Stimulated activated CD8-positive, alpha-beta memory T cell treated with anti-CD3 and anti-CD28 coated beads, Interleukin-4, amount 100 ng/mL, for 1 hour (primary cell): ENCODE measurements at places on chromosomes 6 and 20.
A peak's percentile ranks its signal among the peaks of the same experiment; 100 is the strongest.

DNA sequence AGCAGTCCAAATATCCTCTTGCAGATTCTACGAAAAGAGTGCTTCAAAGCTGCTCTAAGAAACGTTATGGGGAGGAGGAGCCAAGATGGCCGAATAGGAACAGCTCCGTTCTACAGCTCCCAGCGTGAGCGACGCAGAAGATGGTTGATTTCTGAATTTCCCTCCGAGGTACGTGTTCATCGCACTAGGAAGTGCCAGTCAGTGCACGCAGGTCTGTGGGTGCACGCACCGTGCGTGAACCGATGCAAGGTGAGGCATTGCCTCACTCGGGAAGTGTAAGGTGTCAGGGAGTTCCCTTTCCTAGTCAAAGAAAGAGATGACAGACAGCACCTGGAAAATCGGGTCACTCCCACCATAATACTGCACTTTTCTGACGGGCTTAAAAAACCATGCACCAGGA, 272.1 kb upstream of the DEFB115 start:
- no peak for DNase-seq

GRCh38 chr20:8208226-8208625, 76.2 kb downstream of the PLCB1 start:
- no peak for DNase-seq

DNA sequence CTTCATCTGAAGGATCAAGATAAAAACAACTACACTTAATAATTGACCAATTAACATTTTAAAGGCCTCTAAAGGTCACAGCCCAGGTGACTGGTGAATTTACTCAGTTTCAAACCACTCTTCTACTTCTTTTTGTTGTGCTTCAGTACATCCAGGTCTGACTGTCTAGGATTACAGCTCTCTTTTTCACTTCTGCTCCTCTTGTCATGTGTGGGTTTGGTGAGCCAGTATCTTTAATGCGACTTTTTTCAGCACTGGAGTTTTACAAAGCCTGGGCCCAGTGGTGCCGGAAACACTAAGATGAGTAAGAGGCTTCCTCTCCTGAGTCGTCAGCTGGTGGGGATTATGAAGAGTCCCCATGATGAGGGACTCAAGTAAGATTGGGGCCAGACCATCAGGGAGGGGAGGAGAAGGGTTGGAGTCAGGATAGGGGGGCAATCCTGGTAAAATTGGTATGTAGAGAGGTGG, 27.0 kb downstream of the HECA start:
- DNase-seq, result no peak

- no peak for DNase-seq
Observed at GRCh38 chr20:36490191-36490590, 51.1 kb upstream of the MYL9 start.

DNA sequence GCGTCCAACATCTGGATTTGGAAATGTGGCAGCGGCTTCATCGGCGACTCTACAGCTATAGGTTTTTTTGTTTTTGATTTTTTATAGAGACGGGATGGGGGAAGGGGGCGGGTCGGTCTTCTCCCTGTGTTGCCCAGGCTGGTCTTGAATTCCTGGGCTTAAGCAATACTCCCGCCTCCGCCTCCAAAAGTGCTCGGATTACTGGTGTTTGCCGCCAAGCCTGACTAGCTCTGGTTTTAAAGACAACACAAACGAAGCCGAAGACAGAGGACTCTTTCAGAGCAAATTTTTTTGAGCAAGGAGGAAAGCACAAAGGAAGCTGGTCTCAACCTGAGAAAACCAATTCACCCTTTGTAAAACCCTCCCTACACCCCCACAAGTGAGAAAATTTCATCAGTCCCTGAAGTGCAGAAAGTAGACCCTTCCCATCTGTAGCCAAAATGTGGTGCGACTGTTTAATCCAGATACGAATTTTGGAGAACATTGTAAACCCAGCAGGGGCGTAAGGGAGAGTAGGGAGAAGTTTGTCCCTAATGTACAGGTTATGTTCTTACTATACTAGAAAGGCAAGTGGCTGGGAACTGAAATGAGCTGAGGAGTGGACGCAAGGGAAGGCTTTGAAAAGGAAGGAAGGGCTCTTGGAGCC, 185.9 kb downstream of the TRIM27 start:
- no peak for DNase-seq

GRCh38 chr6:11209369-11209768, 23.1 kb downstream of the NEDD9 start:
- no peak for DNase-seq

DNA sequence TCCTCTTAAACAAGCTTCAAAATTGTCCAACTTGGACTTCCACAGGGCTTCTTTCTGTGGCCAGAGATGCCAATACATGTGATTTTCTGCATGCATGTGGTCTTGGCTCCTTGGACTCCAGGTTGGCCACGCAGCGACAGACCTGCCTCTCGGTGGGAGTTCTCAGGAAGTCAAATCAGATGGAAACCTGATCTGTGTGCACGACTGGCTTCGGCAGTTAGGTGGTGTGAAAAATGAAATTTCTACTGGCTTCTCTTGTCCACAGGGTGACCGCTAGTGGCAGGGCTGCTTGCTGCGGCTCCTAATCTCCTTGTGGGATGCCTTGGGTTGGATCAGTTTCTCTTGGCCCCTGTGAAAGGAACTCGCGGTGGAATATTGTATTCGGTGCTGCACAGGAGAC, 57.3 kb downstream of the PHACTR3 start:
- DNase-seq, result no peak

DNA sequence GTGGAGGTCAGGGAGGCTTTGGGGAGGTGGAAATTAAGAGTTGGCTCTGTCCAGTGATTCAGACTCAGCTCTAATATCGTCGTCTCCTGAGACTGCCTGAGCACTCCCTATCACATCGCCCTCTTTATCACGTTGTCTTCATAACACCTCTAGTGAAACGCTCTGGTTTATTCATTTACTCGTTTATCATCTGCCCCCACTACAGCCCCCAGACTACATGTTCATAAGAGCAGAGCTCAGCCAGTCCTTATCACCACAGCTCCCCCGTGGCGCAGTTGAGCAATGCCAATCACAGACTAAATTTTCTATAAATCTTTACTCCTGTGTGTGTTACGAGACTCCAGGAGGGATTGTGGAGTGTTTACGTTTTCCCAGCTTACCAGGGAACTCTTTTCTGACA, 316.2 kb downstream of the ADGRB3 start:
- no peak for DNase-seq

DNA sequence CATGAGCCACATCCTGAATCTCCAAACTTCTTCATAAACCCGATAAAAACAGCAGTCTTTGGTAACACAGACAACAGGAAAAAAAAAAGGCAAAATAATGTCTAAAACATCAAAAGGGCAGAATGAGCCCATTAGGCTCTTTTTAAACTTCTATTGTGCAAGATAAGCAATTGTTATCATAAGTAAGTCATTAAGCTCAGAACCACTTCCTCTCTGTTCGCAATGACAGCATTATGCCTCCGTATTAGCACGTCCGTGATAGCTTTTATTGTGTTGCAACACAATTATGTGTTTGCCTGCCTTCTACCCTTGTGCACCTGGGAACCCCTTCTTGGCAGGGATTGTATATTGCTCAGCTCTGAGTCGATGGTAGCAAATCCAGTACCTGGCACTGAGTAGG, 147.1 kb downstream of the LRFN2 start:
- DNase-seq, result no peak

DNA sequence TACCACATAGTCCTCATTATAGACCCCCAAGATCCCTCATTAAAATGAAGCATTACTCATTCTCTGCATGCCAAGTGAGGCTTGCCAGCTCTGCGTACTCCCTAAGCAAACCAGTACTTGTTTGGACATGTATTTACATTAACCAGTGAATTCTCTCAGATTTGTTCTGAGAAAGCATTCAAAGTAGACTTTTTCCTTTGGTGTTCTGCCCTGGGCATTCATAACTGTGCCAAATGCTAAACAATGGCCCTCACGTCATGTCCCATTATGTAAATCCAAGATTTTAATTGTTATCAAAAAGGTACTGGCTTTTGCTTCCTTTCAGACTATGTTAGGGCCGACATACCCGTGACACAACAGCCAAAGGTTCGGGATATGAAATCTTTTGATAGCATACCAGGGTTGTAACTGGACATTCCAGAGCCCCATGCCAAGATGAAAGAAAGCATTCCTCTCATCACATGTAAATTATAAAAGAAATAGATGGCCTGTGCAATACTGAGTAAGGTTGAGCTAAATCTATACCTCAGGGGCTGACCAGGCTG, 164.2 kb downstream of the ADAT2 start:
- no peak for DNase-seq

DNA sequence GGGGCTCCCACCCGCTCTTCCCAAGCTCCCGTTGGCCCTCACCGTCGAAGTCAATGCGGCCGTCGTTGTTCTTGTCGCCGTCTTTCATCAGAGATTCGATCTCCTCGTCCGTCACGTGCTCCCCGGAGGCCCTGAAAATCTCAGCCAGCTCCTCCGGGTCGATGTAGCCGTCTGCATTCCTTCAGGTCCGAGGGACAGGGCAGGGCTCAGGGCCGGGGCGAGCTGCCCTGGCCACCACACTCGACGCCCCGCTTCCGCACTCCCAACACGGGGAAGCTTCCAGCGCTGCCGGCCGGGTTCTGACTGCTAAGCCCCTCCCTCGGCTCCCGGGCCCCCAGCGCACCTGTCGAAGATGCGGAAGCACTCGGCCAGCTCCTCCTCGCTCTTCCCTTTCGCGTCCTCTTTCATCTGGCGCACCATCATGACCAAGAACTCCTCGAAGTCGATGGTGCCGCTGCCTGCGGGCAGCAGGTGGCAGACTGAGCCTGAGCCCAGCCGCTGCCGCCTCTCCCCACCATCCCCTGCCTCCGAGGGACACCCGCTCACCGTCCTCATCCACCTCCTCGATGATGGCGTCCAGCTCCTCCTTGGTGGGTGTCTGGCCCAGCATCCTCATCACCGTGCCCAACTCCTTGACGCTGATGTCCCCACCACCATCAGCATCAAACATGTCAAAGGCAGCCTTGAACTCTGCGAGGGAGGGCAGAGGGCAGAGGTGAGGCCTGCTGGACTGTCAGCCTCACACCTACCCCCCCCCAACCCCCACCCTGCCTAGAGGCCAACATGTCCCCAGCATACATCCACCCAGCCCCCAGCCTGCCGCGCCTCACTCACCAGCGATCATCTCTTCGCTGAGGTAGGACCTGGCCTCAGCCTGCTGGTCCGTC, 2.9 kb downstream of the TNNC2 start:
- peak; percentile 21 for DNase-seq

- no peak for DNase-seq
Observed at GRCh38 chr6:31805939-31806469, 762 bp downstream of the LSM2 start.

- no peak for DNase-seq
Observed at GRCh38 chr6:41519745-41520699, 26.2 kb upstream of the FOXP4 start.

GRCh38 chr20:63740627-63741353, 1.2 kb downstream of the SLC2A4RG start:
- no peak for DNase-seq

GRCh38 chr6:104239971-104240370, 619.7 kb downstream of the HACE1 start:
- DNase-seq, result no peak

DNA sequence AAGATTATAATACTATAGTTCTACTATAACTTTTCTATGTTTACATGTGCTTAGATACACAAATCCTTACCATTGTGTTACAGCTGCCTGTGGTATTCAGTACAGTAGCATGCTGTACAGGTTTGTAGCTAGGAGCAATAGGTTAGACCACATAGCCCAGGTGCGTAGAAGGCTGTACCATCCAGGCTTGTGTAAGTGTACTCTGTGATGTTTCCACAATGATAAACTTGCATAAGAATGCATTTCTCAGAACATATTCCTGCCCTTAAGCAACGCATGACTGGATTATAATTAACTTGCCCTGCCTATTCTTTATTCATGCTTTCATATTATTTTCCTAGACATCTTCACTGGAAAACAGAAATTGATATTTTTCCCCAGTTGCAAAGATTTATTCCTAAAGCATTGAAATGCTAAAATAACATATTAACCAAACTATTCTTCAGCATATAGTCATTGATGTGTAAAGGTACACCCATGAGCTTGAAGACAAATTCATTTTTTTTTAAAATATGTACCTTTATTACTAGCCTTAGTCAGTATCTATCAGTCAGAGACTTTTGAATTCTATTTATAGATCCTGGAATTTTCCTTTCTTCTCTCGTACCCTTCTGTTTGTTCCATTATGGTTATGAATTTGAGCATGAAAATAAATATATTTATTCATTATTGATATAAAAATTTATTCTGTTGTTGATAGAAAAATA, 7.2 kb upstream of the CTAGE9 start:
- no peak for DNase-seq

- no peak for DNase-seq
Observed at GRCh38 chr6:49205526-49205925, 257.5 kb downstream of the MMUT start.

DNA sequence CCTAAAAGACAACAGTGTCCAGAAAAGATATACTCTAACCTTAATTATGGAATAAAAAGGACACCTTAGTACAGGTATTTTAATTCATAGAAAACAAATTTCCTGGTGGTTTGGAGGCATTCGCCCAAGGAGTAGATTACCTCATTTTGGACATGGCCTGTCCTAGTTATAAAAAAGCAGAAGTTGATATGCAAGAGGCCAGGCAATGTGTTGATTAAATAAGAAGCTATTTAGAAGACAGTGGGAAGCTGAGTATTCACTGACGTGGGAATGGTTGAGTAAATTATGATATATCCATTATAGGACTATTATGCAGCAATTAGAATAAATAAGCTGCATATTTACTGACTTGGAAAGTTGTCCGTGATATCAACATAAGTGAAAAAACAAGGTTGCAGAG, 314.9 kb downstream of the ALDH8A1 start:
- no peak for DNase-seq

DNA sequence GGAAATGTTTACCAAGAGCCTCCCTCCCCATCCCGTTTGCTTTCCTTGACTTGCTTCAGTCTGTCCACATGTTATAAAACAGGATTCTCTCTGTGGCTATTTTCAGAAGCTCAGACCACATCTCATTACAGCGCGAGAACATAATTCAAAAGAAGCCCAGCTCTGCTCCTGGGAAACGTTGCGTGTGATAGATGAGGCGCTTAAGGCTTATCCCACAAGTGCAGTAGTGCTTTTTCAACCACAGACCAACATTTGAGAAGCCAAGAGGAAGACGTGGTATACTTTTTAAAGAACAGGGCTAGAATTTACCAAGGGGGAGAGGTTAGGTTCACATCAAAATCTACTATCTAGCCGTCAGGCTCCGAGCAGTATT, 239.5 kb downstream of the SLC24A3 start:
- no peak for DNase-seq

DNA sequence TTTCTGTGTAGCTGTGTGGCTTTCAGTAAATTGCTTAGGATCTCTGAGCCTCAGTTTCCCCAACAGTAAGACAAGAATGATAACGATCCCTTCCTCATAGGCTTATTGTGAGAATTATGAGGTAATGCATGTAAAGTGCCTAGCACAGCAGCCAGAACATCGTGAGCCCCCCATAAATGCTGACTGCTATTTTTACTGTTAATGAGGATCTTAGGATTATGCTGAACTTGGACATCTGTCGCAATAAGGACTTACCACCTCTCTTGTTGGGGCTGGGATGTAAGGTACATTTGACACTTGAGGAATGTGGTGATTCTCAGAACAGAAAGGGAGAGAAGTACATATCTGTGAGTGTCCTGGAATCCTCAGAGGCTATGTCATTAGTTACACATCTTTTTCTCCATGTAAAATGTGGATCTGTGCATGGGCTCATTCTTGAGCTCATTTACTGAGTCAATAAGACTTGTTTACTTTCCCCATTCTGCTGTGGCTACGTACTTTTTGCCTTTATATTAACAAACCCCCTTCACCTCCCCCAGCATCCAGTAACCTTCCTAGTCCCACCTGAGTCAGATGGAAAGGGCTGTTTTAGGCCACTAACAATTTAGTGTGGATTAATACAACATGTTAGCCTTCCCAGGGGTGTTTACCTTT, 64.4 kb upstream of the PLEKHG1 start:
- no peak for DNase-seq
